Mesendoderm (in vitro differentiated cells): ENCODE measurements at places on chromosomes 5 and 9.

GRCh38 chr9:111414406-111414805, 69.8 kb downstream of the ECPAS start:
- no peak overlapping the region for H3K27ac ChIP-seq
- no peaks in the 10 kb centered on the region for H3K27me3 ChIP-seq
- no peaks in the 10 kb centered on the region for H3K4me1 ChIP-seq
- DNase-seq: no peak
- H3K36me3 ChIP-seq: peaks cover 7% of the 10 kb centered on the region

DNA sequence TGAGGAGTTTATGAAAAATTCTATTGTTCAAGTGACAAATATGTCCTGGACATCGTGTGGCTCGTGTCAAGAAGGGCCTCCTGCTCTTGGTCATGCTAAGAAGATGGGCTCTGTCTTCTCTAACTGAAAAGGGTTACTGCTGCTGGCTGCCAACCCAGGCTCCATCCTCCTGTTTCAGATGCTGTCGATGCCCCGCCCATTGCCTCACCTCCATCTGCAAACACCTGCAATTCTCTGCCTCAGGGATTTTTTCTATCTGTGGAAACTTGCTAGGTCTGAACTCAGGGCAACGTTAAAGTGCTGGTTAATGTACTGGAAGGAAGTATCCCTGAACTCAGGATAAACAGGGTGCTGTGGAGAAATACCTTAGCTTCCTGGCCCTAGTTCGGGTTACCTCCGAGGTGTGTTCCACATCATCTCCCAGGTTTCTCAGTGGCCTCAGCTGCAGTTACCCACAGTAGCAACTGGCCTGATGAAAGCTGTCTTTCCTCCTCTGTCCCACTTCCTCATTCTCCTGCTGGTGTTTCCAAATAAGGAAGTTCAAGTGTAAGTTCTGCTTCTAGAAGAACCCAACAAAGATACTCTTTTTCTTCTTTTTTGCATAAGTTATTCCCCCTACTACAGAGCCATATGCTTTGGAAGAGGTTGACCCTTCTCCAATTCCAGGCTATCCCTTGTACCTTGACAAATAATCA, 151.7 kb upstream of the SMIM23 start:
- no peaks in the 10 kb centered on the region for H3K36me3 ChIP-seq
- no peaks in the 10 kb centered on the region for H3K4me1 ChIP-seq
- no peak overlapping the region for H3K27ac ChIP-seq
- DNase-seq: no peak
- no peaks in the 10 kb centered on the region for H3K27me3 ChIP-seq

DNA sequence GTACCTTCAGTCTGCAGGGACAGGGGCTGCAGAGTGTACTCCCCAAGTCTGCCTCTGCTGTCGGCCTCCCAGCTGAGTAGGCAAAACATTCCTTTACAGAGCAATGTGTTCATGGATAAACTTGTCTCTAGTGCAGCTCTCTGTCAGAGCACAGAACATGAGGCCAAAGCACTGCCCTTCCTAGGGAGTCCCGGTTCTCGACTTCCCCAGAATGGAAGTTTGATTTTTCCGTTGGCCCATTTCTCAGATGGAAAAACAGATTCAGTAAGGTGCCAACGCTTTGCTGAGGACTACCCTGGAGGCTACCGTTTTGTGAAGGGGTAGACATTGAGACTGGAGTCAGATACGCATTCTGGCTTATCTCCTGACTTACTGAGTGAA, 422 bp upstream of the TRIM32 start:
- DNase-seq: no peak
- H3K4me3 ChIP-seq: peak overlapping the region; percentile 36
- H3K27ac ChIP-seq: no peak overlapping the region
- no peaks in the 10 kb centered on the region for H3K27me3 ChIP-seq
- H3K36me3 ChIP-seq: no peaks in the 10 kb centered on the region

DNA sequence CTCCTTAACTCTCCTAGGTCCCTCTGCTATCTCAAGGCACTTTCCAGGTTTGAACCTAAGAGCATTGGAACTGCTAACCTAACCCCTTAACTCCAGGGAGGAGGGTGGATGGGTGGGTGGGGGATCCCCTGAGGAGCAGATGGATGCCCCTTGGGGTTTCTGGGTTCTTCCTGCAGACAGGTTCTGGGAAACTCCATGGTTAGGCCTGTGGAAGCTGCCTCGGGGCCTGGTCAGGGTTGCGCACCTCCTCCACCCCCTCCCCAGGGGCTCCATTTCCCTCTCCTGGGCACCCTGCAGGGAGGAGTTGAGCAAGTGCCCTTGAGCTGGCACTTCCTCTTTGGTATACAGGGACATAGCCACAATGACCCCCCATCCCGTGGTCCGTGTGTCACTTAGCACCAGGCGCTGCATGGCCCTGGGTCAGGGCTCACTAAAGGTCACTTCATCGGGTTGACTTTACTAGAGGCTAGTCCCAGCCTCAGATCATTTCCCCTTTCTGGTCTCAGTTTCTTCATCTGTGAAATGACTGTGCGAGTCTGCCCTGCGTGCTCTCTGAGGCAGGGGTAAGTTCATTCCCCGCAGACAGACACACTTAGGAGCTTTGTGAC, 16.0 kb downstream of the CXXC5 start:
- H3K4me3 ChIP-seq: no peak overlapping the region
- H3K27ac ChIP-seq: no peak overlapping the region
- H3K36me3 ChIP-seq: peaks cover 1% of the 10 kb centered on the region
- no peaks in the 10 kb centered on the region for H3K27me3 ChIP-seq

DNA sequence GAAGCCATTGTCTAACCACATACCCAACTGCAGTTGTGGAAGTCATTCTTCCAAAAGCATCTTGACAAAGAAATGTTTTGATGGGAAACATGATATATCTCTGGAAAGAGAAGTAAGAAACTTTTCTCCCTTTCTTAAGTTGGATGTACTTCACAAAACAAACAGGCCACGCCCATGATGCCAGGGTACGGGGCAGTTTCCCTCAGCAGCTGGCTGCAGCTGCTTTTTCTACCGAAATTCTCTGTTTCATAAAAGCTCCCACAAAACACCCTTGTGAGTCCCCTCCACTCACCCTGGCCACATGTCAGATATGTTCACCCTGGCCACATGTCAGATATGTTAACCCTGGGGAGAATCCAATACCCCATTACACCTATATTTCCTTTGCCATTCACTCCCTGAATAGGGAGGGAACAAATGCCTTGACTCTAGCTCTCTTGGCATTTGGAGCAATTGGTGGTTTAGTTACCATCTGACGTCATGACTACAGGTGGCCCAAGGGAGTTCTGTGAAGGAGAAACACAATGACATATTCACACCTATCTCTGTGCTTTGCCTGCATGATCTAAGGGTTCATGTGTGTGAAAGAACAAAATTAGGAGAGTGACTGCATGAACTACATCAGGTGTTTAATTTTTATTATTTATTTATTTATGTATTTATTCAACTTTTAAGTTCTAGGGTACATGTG, 103.0 kb downstream of the AOPEP start:
- no peak overlapping the region for H3K27ac ChIP-seq
- H3K27me3 ChIP-seq: no peaks in the 10 kb centered on the region
- H3K4me3 ChIP-seq: no peak overlapping the region
- no peak for DNase-seq

GRCh38 chr5:1294206-1294834, 548 bp downstream of the TERT start:
- H3K36me3 ChIP-seq: no peaks in the 10 kb centered on the region
- peak; percentile 40 for DNase-seq
- peak overlapping the region; percentile 57 for H3K4me3 ChIP-seq
- H3K4me1 ChIP-seq: no peaks in the 10 kb centered on the region
- no peak overlapping the region for H3K27ac ChIP-seq

DNA sequence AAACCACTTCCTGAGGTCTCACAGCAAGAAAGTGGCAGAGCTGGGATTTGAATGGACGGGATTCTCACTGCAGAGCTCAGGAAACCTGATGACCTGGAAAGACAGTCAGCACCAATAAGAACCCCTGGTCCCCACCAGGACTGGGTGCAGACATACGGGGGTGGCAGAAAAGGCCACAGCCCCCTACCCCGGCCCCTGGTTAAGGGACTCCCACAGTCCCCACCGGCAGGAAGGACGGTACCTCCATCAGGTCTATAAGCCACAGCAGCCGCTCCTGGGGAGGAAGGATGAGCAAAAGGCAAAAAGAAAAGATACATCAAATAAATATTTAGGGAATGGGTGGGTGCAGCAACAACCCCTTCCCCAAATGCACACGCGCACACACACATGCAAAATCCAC, 32.0 kb upstream of the AKNA start:
- no peak for DNase-seq
- H3K4me1 ChIP-seq: no peaks in the 10 kb centered on the region
- H3K4me3 ChIP-seq: no peak overlapping the region
- H3K36me3 ChIP-seq: no peaks in the 10 kb centered on the region
- H3K27me3 ChIP-seq: no peaks in the 10 kb centered on the region
- no peak overlapping the region for H3K27ac ChIP-seq

GRCh38 chr5:83927140-83927733, 206.6 kb upstream of the HAPLN1 start:
- H3K27me3 ChIP-seq: no peaks in the 10 kb centered on the region
- H3K27ac ChIP-seq: no peak overlapping the region
- no peak overlapping the region for H3K4me3 ChIP-seq

DNA sequence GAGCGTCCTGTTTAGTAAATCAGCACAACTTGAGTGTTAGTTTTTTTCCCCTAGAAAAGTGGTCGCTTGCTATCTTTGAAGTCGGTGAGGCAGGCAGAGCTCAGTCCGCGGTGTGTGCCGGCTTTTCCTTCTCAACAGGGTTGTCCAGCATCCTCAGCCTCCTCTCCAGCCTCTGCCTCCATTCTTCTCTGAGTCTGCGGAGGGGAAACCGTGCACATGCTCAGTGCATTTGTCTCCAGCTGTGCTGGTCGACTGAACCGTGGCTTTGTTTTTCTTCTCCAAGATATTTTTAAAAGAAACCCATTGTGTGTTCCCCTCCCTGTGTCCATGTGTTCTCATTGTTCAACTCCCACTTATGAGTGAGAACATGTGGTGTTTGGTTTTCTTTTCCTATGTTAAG, 25.3 kb downstream of the FAM240B start:
- no peaks in the 10 kb centered on the region for H3K27me3 ChIP-seq
- H3K27ac ChIP-seq: no peak overlapping the region
- peaks cover 11% of the 10 kb centered on the region for H3K4me1 ChIP-seq
- DNase-seq: no peak
- no peak overlapping the region for H3K4me3 ChIP-seq

GRCh38 chr9:61671276-61671973, 481.6 kb downstream of the SPATA31A7 start:
- DNase-seq: no peak
- H3K4me3 ChIP-seq: no peak overlapping the region
- H3K27me3 ChIP-seq: no peaks in the 10 kb centered on the region
- no peaks in the 10 kb centered on the region for H3K36me3 ChIP-seq
- no peaks in the 10 kb centered on the region for H3K4me1 ChIP-seq
